ENCODE measurements at places on chromosomes 6 and 20. TPM values are rescaled to one million over a fixed set of nuclear protein-coding genes. Genes with fewer than 3 reads are reported as not detected.

DNA sequence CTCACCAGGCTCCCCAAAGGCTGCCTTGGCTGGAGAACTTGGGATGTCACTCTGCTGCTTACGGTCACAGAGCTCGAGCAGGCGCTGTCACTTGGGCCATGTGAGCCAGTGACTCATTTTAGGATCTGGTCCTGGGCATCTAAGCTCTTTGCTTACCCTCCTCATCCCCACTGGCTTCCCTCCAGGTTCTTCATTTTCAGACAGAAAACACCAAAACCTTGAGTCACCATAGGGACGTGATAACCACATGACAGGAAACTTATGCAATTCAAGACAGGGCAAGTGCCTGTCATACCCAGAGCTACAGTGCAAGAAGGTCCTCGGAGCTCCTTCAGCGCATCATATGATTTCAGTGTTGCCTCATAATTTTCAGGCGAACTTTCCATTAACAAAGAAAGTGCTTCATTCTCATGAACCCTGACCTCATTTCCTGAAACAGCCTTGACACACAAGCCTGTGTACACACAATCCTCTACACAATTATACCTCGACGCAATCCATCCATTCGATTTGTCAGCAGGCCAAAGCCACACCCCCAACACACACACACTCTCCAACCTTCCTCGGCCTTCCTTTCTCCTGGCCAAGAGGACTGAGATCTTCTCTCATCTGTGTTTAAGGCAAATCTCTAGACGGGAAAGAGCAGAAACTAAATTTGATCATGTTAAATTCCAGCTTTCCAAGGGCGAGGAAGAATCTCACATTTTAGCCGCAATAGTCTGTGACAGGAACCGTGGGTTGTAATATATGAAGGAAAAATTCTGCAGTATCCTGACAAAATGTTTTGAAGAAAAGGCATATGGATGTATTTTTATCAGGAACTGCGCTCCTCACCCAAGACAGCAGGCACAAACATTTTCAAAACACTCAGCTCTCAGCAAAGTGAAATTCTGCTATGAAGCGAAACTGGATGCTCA, 25.3 kb downstream of the TBC1D7 start:
- DNase-seq = no peak

DNA sequence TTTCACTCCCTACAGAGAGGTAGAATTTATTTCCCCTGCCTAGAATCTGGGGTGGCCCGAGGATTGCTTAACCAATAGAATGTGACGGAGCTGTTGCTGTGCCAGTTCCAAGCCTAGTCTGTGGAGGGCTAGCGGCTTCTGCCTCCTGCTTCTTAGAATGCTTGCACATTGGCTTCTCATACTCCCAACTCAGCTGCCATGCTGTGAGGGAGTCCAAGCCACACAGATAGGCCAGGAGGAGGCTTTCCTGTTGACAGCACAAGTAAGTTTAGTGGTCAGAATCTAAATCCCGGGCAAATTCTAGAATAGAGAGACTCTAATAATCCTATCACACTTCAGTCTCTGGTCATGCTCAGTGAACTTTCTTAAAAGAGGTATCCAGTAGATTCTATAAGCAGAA, 57.5 kb upstream of the SNRPB2 start:
- DNase-seq = no peak

DNA sequence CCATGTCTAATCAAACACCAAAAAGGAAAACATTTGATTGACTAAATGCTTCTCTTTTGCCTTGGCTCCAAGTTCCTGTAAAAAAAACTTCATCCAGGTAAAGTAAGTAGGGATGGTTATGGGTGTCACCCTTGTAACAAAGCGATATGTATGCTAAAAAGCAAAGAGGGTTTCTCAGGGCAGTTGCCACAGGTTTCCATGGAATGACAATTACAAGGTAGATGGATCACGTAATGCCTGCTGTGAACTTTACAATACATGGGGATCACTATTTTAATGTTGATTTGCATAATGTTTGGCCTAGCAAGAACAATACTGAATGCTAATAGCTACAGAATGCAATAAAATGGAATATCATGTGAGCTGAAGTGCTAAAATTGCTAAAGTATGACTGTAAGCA, 2.9 kb upstream of the BMP2 start:
- DNase-seq = no peak

DNA sequence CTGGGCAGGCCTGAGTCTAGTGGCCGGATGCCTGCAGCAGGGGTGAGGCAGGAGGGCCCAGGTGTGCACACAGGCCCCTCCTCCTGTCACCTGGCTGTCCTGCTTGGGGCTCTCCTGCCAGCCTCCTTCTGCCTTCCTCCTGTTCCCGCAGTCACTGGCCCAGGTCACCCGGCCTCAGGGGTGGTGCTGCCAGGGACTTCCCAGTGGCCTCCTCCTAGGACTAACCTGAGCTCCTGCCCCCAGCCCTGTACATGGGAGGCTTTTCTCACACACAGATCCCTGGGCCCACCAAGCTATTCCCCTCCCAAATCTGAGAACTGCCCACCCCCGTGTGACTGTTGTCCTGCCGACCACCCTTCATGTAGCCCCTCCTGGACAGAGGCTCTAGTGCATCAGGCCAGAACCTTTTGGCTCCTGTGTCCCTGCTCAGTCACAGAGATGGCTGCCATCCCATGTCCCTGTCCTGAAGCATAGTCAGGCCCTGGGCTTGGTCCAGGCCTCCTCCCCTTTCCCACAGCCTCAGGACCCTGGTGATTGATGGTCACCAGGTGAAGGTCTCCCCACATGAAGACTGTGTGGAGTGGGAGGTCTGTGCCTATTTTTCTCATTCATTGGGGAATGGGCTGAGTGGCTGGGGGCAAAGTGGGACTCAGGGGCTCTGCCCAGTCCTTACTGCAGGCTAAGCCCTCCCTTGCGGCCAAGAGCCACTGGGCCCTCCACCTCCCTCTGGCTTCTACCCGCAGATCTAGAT, 1.1 kb upstream of the ULBP1 start:
- DNase-seq = no peak

DNA sequence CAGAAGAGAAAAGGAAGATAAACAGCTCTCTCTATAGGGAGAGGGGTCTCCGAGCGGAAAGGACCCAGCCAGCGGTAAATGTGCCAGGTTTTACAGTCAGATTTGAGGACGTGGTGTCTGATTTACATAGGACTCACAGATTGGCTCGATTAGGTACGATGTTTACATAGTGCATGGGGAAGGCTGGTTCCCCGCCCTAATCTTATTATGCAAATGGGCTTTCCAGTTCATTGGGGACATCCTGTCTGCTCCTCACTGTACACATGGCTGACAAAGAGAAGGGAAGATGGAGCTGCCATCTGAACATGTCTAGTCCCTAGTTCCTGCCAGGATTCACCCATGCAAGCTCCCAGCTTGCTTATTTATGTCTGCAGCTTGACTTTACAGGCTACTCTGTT, 119.9 kb downstream of the RNF144B start:
- DNase-seq = no peak

- no peak for DNase-seq
These were observed 283.8 kb downstream of the ALDH8A1 start for GRCh38 chr6:134666125-134666524.

DNA sequence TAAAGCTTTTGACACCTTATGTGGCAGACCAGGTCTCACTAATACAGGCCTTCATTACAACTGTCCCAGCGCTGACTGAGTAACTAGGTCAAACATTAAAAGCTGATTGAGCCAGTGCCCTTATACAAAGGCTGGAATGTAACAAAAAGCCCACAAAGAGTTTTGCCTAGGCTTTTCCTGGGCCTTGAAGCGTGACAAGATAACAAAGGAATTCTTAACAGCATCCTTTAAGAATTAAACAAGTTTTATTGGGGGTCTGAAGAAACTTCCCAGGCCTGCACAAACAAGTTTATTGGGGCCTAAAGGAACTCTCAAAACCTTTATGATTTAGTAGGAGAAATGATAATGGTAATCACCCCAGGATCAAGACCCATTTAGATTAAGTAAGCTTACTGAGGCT, 267.6 kb upstream of the FAM83B start:
- DNase-seq = no peak

DNA sequence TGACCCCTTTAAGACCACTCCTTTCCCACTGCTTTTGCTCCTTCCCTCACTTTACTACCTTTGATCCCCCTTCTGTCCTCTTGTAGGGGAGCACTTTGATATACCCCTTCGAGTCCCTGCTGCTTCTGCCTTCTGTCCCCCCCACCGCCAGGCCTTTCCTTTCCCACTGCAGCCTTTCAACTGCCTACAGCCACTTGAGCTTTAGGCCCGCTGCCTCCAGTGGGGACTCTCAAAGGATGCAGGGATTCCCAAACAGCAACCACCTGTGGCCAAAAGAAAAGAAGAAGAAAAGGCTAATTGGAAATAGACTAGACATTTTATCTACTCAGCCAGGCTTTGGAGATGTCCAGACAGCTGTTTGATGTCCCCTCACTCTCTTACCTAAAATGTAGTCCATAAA, 77.0 kb upstream of the DTNBP1 start:
- no peak for DNase-seq

- no peak for DNase-seq
These were observed 5.7 kb downstream of the CABLES2 start for GRCh38 chr20:62401331-62401779.

GRCh38 chr6:157841211-157841840, 18.3 kb downstream of the SNX9 start:
- DNase-seq = no peak

GRCh38 chr20:4918473-4918872, 82.8 kb downstream of the SLC23A2 start:
- no peak for DNase-seq

DNA sequence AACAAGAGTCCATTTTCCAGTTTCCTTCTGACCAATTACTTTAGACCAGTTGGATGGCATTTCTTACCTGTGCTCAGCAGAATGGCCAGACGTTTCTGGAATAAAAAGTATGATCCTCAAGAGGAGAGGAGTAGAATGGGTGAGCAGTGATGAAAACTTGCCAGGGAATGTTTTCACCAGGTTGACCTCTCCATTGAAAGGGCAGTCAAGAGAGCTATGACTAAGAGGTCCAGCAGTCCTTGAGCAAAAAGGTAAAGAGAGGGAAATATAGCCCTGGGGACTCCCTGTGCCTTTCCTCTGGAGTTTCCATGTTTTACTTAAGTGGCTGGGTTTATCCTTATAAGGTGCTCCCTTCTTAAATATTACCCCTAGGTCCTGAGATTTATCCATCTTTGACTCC, 210.9 kb downstream of the TBX18 start:
- DNase-seq = no peak

GRCh38 chr6:156984178-156984738, 207.1 kb downstream of the ARID1B start:
- no peak for DNase-seq

DNA sequence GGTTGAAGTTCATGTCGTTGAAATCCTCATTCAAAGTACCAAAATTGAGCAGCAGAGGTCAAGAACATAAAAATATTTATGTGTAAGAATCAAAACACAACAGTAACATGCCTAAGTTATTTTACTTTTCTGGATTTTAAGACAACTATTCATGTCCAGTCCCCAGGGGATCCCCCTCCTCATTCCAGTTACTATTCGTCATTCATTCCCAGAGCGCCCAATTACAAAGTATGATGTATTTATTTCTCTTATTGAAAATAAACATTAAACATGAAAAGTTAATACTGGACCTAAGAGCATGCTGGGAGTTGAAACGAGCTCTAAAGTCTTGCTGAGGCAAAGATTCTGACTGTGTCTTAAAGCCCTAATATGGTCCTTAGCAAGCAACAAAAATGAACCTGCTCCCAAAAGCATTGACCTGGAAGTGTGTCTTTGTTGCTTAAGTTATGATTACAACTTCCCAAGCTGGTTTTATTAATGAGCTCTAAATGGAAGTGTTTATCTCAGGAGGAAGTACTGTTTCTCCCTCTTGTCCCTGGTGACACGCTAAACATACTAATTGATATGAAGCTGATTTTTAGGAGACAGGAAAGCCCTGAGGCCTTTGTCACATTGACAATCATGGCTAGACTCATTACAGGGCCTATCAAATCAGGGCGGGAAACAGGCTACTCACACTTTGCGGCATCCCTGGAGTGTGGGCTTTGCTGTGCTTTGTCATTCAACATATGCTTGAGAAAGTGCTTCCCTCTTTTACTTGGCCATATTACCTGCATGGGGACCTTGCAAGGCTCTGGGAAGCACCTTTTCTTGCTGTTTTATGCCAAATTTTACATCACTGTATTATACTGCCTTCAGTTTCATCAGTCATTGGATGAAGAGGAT, 192.2 kb upstream of the DTNBP1 start:
- DNase-seq = no peak

DNA sequence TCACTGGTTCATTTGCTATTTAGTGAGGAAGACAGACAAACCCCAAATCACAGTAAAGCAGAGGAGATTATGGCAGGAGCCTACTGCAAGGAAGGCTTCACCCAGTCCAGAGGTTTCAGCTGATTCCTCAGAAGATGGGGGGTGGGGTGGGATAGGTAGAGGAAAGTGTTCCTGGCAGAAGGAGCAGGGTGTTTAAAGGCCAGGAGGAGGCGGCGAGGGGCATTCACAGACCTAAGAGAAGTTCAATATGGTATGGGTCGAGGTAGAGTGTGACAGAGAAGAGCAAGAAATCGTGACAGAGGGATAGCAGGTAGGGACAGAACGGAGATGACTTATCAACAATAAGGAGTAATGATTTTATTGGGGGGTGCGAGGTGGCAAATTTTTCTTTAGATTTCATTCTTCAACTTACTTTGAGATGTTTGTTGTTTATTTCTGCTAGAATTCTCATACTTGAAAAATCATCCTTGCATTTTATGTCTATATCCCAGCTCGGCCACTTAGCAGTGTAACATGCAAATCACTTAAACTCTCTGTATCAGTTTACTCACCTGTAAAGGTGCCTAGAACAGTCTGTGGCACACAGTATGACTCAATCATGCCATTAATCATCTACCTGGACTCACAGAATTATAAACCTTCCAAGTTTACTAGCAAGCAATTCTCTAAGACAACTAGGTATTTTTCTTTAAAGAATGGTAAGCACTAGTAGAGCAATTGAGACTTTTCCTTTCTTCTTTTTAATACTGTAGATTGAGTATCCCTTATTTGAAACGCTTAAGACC, 176.7 kb downstream of the REV3L start:
- DNase-seq = no peak

DNA sequence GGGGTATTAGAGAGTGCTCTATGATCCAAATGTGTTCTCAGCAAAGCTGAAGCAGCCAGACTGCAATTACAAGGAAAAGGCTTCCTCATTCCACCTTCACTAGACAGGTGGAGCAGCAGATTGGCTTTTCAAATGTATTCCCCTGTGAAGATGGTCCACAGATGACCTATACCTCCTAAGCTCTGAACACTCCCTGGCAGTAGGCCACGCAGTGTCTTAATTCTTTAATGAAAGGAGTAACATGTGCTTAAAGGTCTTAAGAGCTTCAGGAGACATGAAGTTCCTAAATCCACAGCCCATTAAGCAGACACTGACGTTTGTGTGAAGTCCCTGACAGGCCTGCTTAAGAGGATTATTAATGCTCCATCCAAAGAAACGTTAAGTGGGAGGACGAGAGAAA, 138.9 kb upstream of the NUP153 start:
- DNase-seq = no peak

KLC4 gene
- 11.3 TPM for total RNA-seq

TRIM10 gene
- total RNA-seq = not detected

STMND1 gene
- 2.2 TPM for total RNA-seq

HLA-DRB5 gene
- 42.9 TPM for total RNA-seq

TRIM39 gene
- total RNA-seq = 6.7 TPM
